ENCODE measurements at places on chromosomes 16 and 17.

DNA sequence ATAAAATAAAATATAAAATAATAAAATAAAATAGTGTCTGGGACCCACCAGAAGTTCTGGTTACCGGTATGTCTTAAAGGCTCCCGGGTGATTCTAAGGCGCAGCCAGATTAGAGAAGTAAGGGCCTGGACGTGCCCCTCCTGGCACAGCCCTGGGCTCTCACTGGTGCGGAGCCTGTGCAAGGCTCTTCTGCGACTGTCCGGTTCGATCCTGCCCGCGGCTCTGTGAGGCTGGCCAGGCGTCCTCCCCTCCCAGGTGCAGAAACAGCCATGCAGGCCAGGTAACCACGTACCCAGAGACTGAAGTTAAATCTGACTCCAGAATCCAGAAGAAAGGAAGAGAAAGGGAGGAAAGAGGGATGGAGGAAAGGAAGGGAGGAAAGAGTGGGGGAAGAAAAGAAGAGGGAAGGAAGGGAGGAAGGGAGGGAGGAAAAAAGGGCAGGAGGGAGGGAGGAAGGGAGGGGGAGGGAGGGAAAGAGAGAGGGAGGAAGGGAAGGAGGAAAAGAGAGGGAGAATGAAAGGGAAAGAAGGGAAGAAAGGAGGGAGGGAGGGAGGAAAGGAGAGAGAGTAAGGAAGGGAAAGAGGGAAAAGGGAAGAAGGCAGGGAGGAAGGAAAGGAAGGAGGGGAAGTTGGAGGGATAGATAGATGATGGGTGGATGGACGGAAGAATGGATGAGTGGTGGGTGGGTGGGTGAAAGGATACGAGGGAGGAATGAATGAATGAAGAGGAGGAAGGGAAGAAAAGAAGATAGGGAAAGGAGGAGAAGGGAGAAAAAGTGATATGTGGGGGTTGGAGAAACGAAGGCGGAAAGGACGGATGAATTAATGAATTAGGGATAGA lies 42.3 kb downstream of the C16orf82 start:
- no peak for DNase-seq

GRCh38 chr17:66734186-66734943 lies 100.6 kb upstream of the CACNG5 start:
- no peak for DNase-seq

- DNase-seq, result no peak
Measured at GRCh38 chr17:66165537-66166123, 26.3 kb downstream of the CEP112 start.

GRCh38 chr16:27195941-27196595 lies 7.3 kb upstream of the KDM8 start:
- DNase-seq, result peak; percentile 26

- no peak for DNase-seq
Measured at GRCh38 chr16:52411011-52411410, 135.9 kb downstream of the TOX3 start.

DNA sequence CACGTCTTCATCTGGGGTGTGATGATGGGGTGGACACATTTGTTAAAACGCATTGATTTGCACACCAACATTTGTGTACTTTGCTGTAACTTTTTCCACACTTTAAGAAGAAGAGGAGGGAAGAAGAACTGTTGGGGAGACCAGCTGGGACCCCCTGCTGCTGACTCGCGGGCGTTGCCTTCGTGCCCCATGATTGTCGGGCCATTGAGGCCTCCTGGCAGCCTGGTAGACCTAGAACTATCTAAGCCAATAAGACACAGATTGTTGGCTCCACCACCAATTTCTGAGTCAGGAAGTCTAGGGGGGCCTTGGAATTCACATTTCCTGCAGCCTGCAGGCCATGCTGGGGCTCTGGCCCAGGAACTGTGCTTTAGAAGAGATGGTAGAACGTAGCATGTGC lies 105.5 kb downstream of the TNFRSF13B start:
- DNase-seq, result no peak
